ENCODE measurements at places on chromosomes 12 and 14.

- DNase-seq: no peak
Measured at GRCh38 chr12:77343291-77343690, 277.9 kb upstream of the E2F7 start.

GRCh38 chr12:120138366-120138765, 21.8 kb upstream of the RAB35 start:
- DNase-seq: no peak

- no peak for DNase-seq
Measured at GRCh38 chr14:23521785-23522640, 29.6 kb downstream of the ZFHX2 start.

GRCh38 chr14:100615736-100616695, 28.8 kb upstream of the BEGAIN start:
- no peak for DNase-seq

- DNase-seq: no peak
Measured at GRCh38 chr14:66634876-66635275, 126.9 kb downstream of the GPHN start.

DNA sequence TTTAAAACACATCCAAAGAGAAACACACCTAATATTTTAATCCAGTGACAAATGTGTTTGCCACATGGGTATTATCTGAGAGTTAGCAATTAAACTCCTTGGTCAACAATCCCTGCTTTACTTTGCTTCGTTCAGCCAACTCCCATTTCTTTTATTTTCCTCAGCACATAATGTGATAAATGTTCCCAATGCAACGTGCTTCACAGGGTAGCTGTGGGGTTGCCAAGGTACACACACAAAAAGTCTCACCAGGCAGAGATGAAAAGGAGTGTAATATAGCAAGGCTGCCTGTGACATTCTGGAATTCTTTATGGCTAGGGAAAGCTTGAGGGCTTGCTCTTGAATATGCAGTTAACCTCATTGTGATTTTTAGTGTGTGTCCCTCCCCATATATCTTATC, 208.0 kb upstream of the DIO2 start:
- DNase-seq: no peak

GRCh38 chr12:91155990-91156389, 26.6 kb downstream of the DCN start:
- no peak for DNase-seq

- no peak for DNase-seq
Measured at GRCh38 chr12:76881142-76881541, 2.3 kb upstream of the CSRP2 start.

- no peak for DNase-seq
Measured at GRCh38 chr12:47888153-47888819, 16.5 kb downstream of the VDR start.

- no peak for DNase-seq
Measured at GRCh38 chr12:90216815-90217214, 508.2 kb upstream of the ATP2B1 start.

DNA sequence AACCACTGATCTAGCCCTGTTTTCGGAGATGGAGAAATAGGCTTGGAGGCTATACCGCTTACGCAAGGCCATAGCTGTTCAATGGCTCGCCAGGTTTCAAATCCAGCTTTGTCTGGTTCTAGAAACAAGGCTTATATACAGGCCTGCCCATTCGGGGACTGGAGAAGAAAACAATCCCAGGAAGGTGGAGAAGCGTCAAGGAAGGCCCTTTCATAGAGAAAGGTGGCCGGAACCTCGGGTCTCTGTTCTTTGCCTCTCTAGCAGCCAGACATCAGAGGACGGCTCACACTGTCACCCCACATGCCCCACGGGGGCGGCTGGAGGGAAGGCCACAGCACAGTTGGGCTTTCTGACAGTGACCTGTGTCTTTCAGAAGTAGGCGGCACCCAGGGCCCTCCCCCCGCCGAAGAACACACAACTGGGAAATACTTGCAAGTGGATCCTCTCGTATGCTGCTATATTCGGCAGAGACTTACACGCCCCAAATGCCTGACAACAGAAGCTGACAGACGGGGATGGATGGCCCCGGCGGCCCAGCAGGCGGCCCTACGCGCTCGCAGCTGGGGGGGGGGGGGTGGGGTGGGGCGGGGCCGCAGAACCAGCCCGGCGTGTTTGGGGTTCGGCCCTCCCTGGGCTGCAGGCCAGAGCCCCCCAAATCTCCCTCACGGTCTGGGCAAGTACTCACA, 4.5 kb upstream of the SETD1B start:
- DNase-seq: no peak
